ENCODE measurements at places on chromosomes 2 and 18. TPM values are rescaled to one million over a fixed set of nuclear protein-coding genes. Genes with fewer than 3 reads are reported as not detected.

Gene GKN2
- total RNA-seq: 2.2 TPM

Gene FSIP2
- not detected for total RNA-seq

Gene ONECUT2
- 0.33 TPM for total RNA-seq

Gene SKA1
- total RNA-seq: 11.9 TPM

Gene ABCB11
- total RNA-seq: not detected

Gene SIX2
- total RNA-seq: 0.97 TPM

Gene GRHL1
- total RNA-seq: 1.3 TPM

Gene LYPD6B
- total RNA-seq: not detected
